Activated CD8-positive, alpha-beta memory T cell treated with anti-CD3 and anti-CD28 coated beads for 48 hours (primary cell): ENCODE measurements at places on chromosomes 5 and 9.
A peak's percentile ranks its signal among the peaks of the same experiment; 100 is the strongest.

DNA sequence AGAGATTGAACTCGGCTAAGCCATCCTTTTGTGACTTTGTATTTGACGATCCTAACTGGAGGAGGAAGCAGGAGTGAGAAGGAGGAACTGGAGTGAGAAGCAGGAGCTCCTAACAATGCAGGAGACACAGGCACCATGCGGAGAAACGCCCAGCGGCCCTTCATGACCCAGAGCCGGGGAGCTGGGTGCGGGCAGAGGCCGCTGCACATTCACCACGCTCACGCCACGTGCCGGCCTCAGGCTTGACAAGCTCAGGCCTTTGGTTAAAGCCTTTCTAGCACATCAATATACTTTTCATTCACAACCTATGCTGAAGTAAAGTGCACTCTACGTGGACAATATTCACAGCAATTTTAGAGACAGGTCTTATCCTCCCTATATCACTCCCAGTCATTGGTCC, 124.8 kb upstream of the FAM120A start:
- DNase-seq = no peak

DNA sequence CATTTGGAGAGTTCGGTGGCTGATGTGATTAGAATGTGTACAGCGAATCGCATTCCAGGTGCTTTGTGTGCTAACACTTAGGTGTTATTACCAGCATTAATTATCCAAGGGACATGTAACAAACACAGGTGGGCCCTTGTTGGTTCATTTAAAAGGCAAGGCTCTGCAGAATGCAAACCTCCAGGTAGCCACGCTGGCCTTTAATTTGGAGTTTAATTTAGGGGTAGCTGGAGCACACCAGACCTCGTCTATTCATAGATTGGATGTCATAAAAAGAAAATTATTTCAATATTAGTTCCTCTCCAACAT, 191.1 kb downstream of the MAT2B start:
- DNase-seq = no peak

DNA sequence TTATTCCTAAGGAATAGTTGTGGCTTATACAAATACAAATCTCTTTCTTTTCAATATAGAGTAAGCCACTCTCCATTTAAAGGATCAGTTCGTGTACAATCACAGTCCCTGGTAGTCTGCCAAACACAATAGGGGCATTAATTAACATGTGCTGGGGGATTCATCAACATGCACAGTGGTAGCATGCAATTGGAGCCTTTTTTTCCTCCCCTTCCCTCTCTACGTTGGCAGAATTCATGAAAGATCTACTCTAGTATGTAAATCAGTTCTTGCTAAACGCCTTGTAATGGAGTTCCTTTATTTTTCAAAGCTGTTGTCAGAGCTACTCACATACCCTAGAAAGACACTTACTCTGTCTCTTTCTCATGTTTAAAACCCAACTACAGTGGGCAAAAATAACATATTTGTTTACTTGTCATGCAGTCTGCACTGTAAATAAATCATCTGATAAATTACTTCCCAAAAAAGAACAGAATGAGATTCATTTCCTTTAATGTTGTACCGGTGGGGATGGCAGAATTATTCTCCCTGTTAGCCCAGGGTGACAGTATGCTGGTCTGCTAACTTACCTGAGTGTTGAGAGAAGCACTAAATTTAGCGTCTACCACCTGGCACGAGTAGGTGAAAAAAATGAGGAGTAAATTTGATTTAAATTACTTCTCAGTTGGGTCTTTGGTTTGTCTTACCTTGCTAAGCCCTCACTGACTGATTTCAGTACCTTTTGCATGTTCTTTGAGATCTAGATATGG, 341.5 kb upstream of the CCNH start:
- no peak for DNase-seq

DNA sequence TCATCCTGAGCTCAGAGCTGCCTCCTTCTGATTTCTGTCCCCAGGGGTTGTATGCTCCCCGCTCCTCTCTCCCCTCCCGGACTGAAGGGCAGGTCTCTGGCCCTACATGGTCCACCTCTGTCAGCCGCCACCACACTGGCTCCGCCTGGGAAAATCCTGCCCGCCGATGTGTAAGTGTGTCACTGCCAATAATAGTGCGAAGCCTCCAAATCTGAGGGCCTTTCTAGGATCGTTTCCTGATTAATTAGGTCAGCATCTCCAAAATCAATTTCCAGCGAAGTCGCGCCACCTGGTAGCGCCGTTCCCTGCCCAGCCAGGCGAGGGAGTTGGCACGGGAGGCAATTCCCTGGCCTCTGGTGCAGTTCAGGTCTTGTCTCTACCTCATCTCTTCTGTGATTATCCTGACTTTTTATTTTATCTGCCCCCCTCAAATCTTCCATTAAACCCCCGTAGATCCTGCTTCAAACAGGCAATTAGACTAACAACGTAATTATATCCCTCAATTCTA, 73.5 kb downstream of the ZNF618 start:
- DNase-seq = no peak

DNA sequence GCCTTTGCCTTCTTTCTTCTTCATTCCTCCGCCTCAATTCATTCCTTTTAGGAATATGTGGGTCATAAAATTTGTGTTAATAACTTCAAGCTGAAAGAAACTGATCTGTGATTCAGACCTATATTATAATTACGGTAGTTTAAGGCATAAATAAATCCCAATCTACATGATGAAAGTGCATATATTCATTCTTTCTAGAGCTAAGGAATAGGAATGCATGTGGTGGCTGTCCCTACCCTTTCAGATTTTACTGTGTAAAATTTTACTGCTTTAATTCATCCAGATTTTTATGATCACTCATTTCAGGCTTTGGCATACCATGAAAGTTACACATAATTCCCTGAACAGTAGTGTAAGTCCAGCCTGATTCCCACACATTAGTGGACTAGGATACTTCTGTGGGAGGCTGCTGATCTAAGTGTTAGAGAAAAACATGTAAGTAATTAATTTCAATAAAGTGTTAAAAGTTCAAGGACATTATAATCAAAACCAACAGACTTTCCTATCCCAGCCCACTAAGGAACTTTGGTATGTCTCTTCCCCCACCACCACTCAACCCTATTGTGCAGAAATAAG, 83.1 kb downstream of the HINT1 start:
- DNase-seq = no peak

DNA sequence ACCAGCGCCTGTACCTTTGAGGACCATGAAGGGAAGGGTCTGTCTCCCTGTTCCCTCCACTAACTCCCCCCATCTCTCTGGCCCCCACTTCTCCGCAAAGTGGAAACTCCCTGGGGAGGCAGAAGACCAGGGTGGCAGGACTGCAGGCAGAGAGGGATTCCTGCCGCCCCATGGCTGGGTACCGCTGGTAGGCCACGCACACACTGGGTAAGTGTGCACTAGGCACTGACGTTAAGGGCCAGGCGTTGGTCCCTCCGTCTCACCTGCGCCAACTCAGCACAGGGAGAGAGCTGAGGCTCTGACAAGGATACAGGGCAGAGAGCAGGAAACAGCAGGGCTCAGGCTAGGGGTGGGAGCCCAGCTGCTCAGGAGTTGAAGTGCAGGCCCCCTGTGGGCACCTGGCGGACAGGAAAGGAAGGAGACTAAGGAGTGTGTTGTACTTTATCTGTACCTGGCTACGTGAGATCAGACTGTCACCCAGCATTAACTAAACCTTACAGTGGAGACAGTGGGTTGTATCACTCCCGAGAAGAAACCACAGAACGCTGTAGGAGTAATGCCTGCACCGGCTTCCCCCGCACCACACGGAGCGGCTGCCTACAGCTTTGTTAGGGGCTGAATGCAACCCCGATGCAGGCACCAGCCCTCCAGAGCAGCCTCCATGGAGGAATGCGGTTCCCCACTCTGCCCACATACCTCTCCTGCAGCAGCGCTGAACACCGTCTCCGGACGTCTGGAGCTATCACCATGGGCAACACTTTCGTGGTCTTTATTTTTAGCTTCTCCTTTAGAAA, 34.2 kb upstream of the CLPTM1L start:
- DNase-seq = no peak

DNA sequence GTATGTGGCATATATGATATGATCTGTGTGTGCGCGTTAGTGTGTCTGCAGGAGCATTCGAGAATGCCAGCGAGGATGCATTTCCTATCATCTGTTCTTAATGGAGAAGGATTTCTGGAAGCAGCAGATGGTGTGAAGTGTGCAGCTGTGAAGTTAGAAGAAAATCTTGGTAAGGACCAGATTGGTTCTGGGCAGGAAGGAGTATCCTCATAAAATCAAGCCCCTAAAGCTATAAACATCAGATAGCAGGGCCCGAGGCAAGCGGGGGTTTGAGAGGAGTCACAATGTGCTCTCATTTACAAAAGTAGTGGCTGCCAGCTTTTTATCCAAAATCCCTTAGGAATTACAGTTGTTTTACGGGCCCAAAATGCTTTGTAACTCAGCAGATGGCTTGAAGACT, 40.0 kb downstream of the DAPK1 start:
- no peak for DNase-seq

DNA sequence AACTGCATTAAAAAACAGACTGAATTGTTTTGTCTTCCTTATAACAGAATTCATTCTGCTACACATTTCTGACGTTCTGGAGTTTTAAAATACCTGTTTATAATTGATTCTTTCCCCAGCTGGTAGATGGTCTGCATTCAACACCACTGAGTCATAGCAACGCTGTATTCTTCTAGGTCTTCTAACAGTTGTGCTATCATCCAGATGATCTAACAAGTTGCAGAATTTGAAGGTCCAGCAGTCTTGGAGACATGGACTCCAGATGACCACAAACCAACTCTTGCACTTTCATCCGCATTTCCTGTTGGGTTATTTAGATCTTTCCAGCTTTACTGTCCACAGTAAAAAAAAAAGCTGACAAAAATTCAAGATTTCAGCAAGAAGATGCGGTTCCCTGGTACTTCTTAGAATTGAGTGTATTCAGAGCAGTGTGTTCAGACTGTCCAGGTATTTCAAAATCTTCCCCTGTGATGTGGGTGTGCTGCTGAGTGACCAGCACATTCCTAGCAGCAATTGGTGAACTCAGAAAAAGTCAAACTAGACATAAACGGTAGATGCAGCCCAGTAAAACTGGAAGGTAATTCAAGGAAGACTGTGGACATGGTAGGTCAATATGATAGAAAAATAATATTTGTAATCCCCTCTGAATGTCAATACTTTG, 50.2 kb downstream of the CSNK1A1 start:
- no peak for DNase-seq

DNA sequence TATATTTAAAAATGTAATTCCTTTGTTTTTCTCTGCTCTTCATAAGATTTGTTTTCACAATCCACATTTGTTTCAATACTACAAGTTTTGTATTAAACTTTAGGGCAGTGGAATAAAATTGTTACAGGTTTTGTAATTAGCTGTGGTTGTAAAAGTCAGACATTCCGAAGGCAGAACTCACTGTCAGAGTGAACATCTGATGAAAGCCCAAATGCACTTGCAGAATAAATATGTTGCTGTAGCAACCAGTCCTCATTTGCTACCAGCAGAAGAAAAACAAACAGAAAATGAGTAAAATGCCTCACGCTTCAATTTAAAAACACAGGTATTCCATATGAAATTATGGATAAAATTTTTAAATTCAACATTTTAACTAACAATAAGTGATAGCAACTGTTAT, 740.1 kb upstream of the FAM174A start:
- no peak for DNase-seq

GRCh38 chr9:111945216-111945615, 48.6 kb downstream of the UGCG start:
- no peak for DNase-seq

- no peak for DNase-seq
These were observed 27.2 kb upstream of the SLC36A2 start for GRCh38 chr5:151374539-151374938.

DNA sequence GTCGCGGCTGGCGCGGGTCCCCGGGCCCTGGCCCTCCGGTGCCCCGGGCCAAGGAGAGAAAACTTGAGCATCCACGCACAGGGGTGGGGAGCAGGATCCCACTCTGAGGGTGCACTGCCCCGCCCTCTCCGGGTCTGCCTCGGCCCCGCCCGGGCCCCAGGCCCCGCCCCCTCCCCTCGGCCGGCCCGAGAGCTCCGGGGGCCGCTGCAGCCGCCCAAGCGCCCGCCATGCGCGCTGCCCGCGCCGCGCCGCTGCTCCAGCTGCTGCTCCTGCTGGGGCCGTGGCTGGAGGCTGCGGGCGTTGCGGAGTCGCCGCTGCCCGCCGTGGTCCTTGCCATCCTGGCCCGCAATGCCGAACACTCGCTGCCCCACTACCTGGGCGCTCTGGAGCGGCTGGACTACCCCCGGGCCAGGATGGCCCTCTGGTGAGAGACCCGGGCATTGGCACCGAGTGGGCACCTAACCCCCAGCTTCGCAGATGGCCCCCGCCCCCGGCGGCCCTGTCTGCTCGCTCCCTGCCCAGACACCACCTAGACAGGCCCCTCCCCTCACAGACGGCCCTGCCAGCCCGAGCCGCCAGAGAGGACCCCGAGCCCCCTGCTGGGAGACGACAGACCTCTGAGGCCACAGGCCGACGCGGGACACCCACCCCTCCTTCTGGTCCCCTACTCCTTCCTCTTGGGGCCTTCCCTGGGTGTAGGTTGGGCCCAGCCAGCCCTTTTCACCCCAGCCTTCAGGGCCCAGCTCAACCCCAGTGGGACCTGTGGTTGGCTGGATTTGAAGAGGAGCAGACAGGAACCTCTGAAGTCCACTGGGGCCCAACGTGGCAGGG, at the start of gene CERCAM:
TSS of gene CERCAM (plus strand) at position 207 of the 831 bp plus-strand sequence. CDS start at position 228, 21 bp downstream.
- DNase-seq = peak; percentile 19

DNA sequence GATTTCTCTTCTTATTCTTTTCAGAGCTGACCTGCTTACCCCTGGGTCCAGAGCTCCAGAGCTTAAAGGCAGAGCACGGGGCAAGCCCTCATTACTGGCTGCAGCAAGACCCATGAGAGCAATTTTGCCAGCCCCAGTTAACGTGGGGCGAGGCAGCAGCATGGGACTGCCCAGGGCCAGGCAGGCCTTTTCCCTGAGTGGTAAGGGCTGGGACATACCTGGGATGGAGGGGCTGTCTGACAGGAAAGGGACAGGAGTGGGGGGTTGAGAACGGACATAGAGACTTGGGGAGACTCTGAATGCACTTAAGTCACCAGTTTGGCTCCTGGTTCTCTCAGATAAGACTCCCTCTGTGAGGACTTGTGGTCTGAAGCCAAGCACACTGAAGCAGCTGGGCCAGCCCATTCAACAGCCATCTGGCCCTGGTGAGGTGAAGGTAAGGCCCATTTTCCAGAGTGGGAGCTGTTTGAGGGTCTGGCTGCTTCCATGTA, 26.2 kb downstream of the HMGXB3 start:
- no peak for DNase-seq

DNA sequence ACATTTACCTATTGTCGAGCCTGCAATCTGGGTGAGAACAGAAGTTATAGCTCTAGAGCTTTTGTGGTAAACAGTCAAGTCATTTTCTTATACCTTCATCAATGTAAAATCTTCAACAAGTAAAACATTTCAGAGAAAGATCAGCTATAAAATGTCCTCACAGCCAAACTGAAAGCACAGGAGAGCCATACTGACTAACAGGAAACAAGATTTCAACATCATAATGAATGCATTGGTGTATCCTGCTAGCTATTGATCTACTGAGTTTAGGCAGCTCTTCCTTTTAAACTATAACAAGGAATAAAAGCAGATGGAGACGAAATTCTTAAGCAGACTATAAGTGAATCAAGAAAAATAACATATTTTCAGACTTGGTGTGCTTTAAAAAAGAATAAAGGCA, 1522.9 kb upstream of the WWC1 start:
- no peak for DNase-seq
